ENCODE measurements at places on chromosomes 1 and 21.
A peak's percentile ranks its signal among the peaks of the same experiment; 100 is the strongest.

- DNase-seq, result no peak
Observed at GRCh38 chr1:227685807-227686206, 49.3 kb downstream of the JMJD4 start.

DNA sequence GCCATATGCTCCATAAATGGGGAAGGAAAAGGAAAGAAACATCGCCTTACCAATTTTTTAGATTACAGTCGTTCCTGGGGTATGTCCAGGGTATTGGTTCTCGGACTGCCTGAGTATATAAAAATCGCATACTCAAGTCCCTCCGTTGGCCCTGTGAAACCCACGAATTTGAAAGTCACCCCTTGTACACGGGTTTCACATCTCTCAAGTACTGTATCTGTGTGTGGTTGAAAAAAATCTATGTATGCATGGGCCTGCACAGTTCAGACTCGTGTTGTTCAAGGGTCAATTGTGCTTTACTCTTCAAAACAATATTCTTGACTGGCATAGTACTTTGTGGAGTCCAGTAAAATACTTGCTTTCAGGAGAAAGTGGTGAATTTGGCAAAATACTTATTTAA lies 171.7 kb downstream of the HS2ST1 start:
- no peak for DNase-seq

DNA sequence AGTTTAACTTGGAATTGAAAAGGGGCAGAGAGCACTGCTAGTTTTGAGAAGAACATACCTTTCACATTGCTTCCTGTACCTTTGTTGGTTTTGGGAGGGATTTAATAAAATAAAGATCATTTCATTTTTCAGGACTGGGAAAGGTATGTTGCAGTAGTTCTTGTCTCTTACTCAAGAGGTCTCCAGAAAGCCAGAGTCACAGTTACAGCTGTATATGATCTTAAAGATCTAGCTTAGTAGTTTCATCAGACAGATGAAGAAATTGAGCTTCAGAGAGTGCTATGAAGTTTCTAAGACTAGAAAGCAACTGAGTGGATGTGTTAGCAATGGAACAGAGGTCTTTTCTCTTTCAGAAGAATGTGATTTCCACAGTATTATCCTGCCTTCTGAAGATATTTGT lies 1.0 kb downstream of the OR10K2 start:
- DNase-seq, result no peak

DNA sequence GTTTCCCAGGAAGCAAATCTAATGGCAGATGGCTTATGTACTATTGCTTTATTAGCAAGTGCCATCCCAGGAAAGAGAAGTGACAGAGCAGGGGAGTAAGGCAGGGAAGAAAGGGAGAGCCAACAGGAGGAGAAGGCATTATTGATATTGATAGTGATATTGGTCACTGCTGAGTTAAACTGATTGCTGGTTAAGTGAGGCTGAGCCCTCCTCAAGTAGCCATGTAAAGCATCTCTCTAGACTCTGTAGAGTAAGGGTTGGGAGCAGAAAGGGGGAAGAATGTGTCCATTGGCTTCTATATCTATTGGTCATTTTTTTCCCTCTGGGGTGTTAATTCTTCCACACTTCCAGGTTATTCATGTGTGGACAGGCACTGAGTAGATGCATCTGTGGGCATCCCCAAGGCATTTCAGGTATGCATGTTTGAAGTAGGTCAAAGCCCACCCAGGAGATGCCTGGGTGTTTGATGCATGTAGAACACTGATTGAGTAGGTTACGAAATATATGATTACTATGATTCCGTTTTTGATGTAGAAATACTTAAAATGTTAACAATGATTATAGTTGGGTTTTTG lies 290.5 kb upstream of the DPYD start:
- DNase-seq, result no peak

DNA sequence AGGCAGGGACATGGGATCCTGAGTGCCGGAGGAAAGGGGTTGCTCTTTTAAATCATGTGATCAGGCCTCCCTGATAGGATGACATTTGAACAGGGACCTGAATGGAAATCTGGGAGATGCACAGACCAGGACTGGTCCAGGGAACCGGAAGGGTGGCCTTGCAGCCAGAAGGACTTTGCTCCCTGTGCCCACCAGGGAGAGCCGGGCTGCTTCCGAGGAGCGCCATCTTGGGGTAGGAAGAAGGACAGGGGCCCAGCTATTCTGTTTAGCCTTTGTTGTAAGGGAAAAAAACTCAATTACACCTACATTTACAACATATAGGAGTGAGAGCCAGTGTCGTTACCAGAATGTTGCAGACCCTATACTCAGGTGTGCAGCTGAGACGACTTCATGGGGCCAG lies 5.5 kb downstream of the KLHDC7A start:
- DNase-seq, result peak; percentile 88

- no peak for DNase-seq
Observed at GRCh38 chr21:41923186-41923585, 30.6 kb downstream of the C2CD2 start.

DNA sequence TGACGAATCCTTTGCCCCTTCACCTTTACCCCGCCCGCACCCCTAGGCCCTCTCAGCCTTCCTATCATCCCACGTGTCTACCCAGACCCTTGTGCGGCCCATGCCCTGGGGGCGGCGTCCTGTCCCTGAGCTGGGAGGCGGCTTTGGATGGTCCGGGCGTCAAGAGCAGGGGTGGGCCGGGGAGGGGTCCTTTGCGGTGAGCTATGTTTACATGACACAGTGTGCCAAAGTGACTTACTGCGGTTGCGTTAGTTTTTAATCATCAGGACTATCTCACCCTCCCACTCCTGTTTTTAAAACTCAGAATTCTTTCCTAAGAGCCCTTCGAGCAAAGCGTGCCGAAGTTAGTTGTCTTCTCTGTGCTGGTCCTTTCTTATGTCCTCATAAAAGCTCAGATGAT lies 144.6 kb downstream of the PGBD5 start:
- DNase-seq, result peak; percentile 44

GRCh38 chr1:185373813-185374529 lies 56.9 kb upstream of the IVNS1ABP start:
- no peak for DNase-seq

DNA sequence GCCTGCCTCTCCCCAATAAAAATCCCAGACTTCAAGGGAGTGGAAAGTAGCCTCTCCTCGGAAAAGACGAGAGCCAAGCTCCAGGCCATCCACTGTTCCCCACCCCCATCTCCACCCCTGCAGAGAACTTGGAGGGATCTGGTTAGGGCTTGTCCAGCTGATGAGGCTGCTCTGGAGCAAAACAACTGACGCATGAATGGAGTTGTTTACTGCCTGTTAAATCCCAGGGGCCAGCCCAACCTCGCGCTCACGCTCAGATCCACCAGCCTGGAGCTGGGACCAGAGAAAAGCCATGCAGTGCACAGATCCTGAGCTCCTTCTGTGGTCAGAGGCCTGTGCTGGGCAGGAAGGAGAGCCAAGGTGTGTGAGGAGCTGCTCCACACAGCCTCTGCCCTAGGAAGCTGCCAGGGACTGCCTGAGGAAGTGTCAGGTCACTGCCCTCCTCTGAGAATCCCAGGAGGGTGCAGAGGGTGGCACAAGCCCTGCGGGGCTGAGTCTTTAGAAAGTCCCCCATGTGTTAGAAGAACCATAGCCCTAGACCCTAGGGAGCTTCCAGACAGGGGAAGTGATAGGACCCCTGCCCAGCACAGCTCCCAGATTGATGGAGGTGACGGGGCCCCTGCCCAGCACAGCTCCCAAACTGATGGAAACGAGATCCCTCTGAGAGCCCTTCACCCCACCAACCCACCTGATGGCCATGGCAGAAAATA lies 109.0 kb upstream of the IPO9 start:
- peak; percentile 69 for DNase-seq

DNA sequence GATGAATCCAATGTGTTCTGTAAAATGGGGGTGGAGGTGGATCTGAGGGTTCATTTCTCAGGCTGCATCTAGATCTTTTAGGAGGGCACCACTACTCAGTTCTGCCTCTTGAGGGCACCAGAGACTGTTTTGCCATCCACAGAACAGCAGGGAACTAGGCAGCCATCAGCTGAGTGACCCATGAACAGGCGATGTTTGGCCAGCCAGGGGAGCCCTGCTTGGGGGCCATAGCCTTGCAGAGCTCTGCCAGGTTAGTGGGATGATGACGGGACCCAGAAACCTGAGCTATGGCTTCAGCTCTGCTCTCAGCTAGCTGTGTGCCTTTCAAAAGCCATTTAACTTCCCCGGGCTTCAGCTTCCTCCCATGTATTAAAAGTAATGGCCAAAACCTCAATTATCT lies 13.4 kb upstream of the NOS1AP start:
- DNase-seq, result peak; percentile 64

GRCh38 chr1:151992303-151993083 lies 1.2 kb downstream of the S100A10 start:
- peak; percentile 65 for DNase-seq

DNA sequence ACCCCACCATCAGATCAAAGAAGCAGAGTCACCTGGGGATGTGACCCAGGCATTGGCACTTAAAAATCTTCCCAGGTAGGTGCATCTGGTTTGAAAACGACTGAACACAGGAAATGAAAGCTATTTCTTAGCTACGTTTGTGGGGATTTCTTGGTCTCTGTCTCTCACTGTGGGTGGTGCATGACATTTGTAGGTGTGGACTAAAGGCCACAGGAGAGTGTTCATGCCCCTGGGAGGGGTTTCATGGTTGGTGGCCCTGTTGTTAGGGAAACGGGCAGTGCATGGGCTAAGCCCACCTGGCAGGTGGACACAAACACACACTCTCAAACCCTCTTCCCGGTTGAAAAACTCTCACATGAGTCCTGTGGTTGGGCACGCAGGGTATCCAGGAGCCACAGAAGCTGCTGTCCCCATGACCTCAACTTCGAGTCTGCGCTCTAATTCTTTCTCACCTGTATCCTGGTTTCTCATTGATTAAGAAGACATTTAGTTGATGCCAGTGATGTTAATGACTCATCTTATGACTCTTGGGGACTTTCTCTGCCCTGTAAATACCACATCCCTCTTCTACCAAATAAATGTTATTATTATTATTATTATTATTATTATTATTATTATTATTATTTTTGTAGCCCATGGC lies 119.4 kb downstream of the MRPS6 start:
- DNase-seq, result no peak

GRCh38 chr1:175555266-175555665 lies 188.1 kb downstream of the TNR start:
- DNase-seq, result no peak

- peak; percentile 61 for DNase-seq
Observed at GRCh38 chr1:197912739-197913494, 4.3 kb upstream of the LHX9 start.

GRCh38 chr1:154405747-154406571 lies 816 bp downstream of the IL6R start:
- peak; percentile 67 for DNase-seq
